ENCODE measurements at places on chromosomes 11 and 22. TPM values are rescaled to one million over a fixed set of nuclear protein-coding genes. Genes with fewer than 3 reads are reported as not detected.

CRYAB gene
- total RNA-seq = 0.74 TPM

MPEG1 gene
- not detected for total RNA-seq

DEFB131B gene
- total RNA-seq = not detected

ALKBH3 gene
- 29.2 TPM for total RNA-seq

GGT5 gene
- total RNA-seq = 2.9 TPM

CRYBB3 gene
- total RNA-seq = 0.54 TPM

MN1 gene
- total RNA-seq = 49.6 TPM

OR8D2 gene
- not detected for total RNA-seq

SLC22A9 gene
- not detected for total RNA-seq

PLEKHB1 gene
- 8.0 TPM for total RNA-seq

SLC29A2 gene
- 35.7 TPM for total RNA-seq

MYO7A gene
- total RNA-seq = 2.2 TPM

ASCL2 gene
- 0.36 TPM for total RNA-seq

C11orf98 gene
- total RNA-seq = 47.0 TPM

DNA sequence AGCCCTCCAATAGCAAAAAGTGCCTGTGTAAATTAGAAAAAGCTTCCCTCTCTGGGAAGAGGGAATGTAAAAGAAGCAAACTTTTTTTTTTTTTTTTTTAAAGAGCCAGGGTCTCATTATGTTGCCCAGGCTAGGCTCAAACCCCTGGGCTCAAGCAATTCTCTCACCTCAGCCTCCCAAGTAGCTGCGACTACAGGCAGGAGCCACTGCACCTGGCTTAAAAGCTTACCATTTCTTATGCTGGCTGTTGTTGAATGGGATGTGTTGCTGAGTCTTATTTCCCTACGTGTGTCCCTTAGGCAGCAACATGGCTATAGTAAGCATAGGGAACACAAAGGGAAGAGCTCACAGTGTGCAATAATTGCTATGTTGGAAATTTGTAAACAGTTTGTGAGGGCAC lies 225.5 kb upstream of the CCDC90B start:
- no peak for DNase-seq

GRCh38 chr11:33716243-33716642 lies 15.6 kb upstream of the C11orf91 start:
- no peak for DNase-seq

DNA sequence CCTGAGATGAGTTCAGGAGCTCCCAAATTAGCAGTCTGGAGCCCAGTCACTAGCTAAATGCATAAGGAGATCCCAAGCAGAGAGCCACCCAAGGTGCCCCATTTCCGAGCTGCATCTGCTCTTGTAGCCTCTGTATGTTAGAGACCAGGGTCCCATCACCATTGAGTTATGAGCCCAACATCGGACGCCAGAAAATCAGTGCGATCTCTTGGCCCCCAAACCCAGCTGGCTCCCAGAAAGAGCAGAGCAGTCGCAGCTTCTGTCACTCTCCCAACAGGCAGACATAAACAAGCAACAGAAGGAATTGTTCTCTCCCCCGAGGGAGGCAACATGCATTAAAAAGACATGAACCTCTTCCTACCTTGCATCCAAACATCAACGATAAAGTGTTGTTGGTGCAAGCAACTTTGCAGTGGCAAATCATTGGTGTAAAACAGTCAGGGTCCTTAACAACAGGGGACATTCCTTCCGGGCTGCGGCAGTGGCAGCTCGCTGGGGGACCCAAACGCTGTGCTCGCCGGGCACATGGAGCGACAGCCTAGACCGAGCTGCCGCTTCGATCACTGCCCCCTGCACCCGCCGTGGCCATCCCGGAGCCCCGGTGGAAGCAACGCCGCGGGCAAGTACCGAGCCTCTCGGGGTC lies 907.1 kb downstream of the DLG2 start:
- peak; percentile 37 for DNase-seq

GRCh38 chr22:30694640-30695350 lies at the start of gene OSBP2:
Gene OSBP2 (plus strand): TSS chr22:30694874. CDS start chr22:30694910, 36 bp downstream.
- peak; percentile 55 for DNase-seq

- no peak for DNase-seq
Observed at GRCh38 chr11:33899400-33900037, 7.6 kb upstream of the LMO2 start.

GRCh38 chr22:22021162-22021750 lies 38.7 kb upstream of the TOP3B start:
- no peak for DNase-seq

GRCh38 chr11:532527-532985 lies 2.8 kb downstream of the HRAS start:
- no peak for DNase-seq

GRCh38 chr11:85029964-85030363 lies 597.2 kb downstream of the DLG2 start:
- DNase-seq = no peak

GRCh38 chr11:61719978-61720377 lies 32.5 kb upstream of the MYRF start:
- no peak for DNase-seq

- DNase-seq = no peak
Observed at GRCh38 chr11:121035169-121035755, 11.4 kb downstream of the TBCEL start.

DNA sequence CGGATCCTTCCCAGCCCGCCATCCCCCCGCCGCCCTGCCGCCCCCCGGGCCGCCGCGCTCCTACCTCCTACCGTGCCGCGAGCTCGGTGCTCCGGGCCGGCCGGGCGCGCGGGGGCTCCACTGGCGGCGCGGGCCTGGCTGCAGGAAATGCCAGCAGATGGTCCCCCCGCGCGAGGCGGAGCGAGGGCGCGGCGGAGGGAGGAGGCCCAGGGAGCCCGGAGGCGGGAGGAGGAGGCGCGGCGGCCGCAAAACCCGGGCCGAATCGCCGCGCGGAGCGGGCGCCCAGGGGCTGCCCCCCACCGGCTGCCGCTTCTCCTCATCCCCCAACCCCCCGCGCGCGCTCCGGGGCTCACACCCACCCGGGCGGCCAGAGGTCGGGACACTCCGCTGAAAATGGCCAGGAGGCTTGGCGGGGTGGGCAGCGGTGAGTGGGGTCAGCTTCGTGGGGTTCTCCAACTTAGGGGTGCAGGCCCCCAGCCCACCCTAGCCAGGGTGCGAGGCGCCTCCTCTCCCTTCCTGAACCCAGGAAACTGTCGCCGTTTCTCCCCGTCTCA lies at the start of gene OSBPL5:
TSS of gene OSBPL5 (minus strand) at position 159 of the 554 bp plus-strand sequence. CDS start 36,162 bp downstream, outside the sequence.
- peak; percentile 78 for DNase-seq

GRCh38 chr11:116421529-116422185 lies 351.1 kb downstream of the BUD13 start:
- DNase-seq = no peak

DNA sequence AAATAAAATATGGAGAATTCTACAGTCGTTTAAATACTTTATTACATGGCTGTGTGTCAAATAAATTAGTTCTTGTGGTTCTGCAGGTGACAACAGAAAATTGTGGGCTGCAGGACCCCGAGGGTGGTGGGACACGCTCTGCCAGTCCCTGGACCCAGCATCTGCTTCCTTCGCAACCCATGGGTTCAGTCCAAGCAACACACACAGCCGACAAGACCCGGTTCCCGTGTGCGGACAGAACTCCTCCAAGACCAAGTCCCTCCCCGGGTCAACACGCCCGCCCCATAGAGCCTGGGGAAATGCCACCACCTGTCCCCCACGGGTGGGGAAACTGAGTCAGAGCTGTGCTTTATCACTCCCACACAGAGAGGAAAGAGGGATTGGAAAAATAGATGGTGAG lies 238.9 kb downstream of the BRD1 start:
- DNase-seq = no peak

DNA sequence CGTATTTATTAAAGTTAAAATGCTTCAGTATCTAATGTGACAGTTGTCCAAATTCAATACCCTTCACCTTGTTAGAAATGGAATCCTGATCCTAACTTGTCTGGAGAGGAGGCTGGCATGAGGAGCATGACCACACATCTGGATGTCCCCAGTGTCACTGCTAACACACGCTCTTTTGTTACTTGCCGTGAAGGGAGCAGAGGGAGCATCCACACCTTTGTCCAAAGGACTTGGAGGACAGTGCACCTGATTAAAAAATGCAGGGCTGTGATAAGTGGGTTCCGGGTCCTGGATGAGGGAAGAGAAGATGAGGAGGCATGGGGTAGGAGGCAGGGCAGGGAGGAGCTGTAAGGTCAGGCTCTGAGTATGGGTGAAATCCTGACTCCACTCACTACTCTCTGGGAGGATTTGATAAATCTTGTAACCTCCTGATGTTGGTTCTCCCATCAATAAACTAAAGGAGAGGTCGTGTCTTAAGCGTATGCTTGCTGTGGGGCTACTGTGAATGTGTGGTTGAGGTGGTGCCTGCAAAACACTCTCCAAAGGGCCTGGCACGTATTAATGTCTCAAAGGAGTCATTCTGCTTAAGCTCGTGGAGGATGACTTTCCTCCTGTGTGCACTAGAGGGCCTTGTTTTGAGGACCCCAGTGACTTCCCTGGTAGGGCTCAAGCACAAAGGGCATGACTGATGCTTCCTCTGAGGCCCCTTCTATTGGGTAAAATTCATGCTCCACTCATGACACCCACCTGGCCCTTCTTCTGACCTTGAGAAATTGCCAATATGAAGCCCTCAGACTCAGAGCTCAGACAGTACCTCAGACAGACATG lies 16.8 kb upstream of the IGLL5 start:
- DNase-seq = no peak

- no peak for DNase-seq
Observed at GRCh38 chr11:133966921-133967598, 10.3 kb upstream of the IGSF9B start.

DNA sequence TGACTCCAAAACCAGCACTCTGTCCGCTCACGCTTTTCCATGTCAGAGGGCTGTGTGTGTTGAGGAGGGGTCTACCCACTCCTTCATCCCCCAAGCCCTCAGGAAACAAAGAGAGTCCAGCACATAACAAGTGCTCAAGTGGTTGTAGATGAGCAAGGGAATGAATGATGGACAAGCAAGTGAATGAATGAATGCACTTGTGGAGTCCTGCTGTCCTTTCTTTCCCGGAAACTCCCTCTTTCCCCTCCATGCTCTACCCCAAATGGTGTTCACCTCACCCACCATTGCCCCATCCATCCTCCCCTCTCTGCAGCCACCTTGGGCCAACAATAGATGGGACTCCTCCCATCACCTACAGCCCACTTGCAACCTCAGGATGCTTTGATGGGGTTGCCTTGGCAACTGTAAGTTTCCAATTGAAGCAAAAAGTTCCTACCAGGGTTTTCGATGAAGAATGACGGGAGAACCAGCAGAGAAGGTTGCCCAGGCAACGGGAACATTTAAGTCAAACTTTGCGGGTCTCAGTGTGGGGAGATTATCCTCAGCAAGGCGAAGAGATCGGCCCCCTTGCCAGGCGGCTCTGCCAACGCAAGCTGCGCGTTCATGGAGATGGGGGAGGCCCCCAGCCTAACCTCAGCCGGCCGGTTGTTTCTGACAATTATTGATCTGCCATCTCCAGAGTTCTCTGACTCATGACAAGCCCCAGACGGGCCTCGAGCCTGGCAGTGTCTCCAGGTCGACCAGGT lies 51.1 kb downstream of the MCM5 start:
- DNase-seq = no peak

DNA sequence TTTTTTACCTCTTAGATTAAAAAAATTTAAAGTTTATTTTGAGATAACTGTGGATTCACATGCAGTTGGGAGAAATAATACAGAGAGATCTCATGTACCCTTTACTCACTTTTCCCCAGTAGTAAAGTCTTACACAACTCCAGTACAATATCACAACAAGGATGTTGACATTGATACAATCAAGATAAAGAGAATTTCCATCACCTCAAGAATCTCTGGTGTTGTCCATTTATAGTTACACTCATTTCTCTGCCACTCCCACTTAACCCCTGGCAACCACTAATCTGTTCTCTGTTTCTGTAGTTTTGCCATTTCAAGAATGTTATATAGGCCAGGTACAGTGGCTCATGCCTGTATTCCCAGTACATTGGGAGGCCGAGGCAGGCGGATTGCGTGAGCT lies 10.5 kb upstream of the ZBED5 start:
- DNase-seq = no peak

- no peak for DNase-seq
Observed at GRCh38 chr11:68958211-68958610, 22.6 kb downstream of the MRGPRD start.

DNA sequence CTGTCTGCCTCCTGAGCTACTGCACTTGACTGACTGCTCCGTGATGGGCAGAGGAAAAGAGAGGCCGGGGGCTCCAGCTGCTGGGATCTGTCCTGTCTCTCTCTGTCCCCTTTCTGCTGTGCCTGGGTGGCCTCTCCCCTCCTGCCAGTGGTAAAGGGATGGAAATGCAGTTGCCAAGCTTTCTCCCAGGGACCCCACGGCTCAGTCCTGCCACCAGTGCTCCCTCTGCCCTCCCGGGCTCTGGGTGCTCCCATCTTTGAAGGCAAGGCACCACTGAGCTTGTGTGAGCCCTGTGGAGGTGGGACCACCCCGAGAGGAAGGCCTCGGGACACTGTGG lies 32.0 kb downstream of the NADSYN1 start:
- no peak for DNase-seq

DNA sequence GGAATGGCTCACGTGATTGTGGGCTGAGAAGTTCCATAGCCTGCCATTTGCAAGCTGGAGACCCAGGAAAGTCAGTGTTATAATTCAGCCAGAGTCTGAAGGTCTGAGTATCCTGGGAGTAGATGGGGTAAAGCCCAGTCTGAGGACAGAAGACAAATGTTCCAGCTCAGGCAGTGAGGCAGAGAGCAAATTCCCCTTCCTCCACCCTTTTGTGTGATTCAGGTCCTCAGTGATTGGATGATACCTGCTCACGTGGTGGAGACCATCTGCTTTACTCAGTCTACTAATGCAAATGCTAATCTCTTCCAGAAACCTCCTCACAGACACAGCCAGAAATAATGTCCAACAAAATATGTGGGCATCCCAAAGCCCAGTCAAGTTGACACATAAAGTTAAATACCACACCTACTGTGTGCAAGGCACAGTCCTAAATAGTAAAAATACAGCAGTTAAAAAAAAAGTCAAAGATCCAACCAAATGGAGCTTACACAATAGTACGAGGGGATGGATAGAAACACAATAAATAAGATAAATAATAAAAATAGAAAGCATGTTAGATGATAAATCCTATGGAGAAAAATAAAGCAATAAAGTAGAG lies 13.2 kb upstream of the APOL6 start:
- no peak for DNase-seq

GRCh38 chr11:47400768-47401279 lies 7.6 kb upstream of the SLC39A13 start:
- DNase-seq = no peak

DNA sequence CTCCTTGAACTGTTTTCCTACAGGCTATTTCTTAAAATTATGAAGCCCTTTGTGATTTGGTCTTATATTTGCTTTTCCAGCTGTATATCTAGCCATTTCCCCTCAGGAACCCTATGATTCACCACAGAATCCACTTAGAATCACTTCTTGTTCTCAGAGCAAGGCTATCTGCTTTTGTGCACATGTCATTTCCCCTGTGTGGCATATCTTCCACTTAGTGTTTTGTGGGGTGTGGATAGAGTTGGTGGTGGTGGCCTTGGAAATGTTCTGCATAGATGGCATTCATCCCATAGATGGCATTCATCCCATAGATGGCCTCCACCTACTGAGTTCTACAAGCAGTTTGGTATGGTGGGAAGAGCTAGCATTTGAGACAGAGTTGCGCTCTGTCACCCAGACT lies 44.7 kb downstream of the SWAP70 start:
- DNase-seq = no peak
